ENCODE measurements at places on chromosomes 6 and 20.

- DNase-seq: no peak
Measured at GRCh38 chr20:38728911-38729642, 4.8 kb downstream of the SLC32A1 start.

- no peak for DNase-seq
Measured at GRCh38 chr6:110944681-110945151, 13.8 kb upstream of the GTF3C6 start.

- DNase-seq: no peak
Measured at GRCh38 chr20:32603046-32603726, 18.1 kb upstream of the NOL4L start.

DNA sequence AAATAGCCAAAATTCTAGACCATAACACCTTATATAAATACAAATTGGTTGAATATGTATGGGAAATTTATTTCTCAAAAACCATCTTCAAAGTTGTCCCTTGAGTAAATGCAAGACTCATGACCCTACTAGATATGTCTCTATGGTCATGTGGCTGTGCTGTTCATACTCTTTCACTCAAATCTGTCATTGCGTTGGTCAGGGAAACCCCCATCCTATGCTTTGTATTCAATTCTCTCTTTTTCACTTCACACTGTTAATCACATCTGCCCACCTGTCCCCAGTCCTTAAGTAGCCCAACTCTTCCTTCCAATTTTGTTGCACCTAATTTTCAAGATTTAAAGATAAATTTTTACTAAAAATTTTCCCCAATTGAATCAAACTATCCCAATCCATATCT, 51.0 kb downstream of the RPS12 start:
- DNase-seq: no peak

DNA sequence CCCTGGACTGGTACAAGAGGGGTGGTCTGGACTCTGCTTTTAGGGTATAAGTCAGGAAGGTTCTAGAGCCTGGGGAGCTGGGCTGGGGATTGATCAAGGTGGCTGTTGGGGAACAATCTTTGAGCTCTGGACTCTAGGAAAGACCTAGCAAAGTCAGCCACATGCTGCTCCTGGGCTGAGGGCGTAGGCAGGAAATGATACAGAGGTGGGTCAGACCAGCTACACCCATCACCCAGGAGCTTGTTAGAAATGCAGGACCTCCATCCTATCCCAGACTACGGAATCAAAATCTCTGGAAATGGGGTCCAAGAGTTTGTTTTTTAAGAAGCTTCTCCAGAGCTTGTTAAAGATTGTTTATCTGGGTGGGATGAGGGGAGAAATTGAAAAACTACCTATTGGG, 9.4 kb downstream of the ADTRP start:
- DNase-seq: no peak

GRCh38 chr6:164163239-164163638, 748.7 kb downstream of the QKI start:
- no peak for DNase-seq

DNA sequence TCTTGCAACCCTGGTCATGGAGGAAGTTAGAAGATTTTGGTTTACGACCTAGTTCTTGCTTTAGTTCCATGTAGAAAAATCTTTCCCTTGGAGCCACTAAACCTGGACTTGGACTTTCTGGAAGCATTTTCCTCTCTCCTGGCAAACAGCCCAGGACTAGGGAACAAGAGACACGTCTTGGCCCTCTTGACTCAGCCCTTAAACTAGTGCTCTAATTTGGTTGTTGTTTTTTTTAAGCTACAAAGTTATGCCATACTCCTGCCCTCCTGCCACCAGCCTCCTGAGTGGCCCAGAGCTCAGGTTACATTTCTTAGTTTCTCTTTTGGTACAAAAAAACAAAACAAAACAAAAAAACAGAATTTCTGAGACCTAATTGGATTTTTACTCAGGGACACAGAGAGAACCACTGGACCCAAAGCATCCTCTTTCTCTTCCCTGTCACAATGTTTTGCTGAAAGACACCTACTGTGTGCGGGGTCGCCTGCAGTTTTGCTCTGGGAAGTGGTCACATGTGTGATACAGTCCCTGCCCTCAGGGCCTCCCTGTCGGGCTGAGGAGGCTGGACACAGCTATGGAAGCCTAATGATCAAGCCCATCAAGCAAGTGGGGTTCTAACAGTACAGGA, 32.3 kb upstream of the SCUBE3 start:
- DNase-seq: no peak

GRCh38 chr20:44597930-44598329, 15.6 kb downstream of the PKIG start:
- DNase-seq: no peak

- DNase-seq: no peak
Measured at GRCh38 chr20:13226367-13226766, 5.3 kb downstream of the ISM1 start.

GRCh38 chr6:163998496-163998895, 584.0 kb downstream of the QKI start:
- DNase-seq: no peak
